ENCODE measurements at places on chromosomes 2 and 18.

DNA sequence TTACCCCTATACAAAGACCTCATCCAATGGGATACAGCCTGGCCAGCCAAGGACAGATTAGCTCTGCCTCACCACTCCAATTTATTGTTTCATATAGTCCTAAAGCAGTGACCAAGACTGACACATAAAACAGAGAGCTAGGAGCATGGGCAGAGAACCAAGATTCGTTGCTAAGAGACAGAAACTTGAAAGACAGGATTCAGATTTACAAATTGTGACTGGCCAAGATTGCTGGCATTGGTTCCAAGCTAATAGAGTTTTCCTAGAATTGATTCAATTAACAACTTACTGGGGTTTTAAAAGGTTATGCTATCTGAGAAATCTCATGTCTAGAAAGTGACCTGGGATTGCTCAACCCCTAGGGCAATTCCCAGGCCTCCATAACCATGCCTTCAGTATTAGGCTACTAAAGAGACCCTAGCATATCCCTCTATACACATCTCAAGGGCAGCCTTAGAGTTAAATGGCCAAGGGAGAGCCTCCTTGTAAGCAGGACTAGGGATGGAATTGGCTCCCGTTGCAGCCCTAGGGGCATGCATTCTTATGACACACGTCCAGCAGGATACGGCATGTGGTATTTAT, 75.6 kb downstream of the ICOS start:
- DNase-seq = no peak

- no peak for DNase-seq
These were observed 34.5 kb downstream of the LYPD6 start for GRCh38 chr2:149364839-149365238.

- DNase-seq = no peak
These were observed 567.5 kb upstream of the CHAC2 start for GRCh38 chr2:53200072-53200471.

GRCh38 chr2:202693503-202693902, 58.7 kb downstream of the FAM117B start:
- DNase-seq = no peak
